KBM-7 (cell line): ENCODE measurements at places on chromosomes 11 and 22.

DNA sequence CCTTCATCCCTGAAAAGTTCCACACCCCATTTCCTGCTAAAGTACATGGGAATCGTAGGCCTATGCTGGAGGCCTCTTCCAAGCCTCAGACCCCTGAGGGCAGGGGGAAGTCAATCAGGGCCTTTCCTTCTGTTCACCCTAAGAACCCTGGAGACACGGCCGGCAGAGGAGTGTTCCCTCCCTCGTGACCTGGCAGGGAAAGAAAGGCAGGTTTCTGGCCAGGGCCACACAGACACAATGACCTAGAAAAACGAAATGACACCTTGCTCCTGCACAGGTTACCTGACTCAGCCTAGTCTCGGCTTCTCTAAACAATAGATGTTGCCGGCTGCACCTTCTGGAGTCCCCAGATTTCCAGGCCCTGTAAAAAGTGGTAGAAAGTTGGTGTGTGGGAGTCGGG, 60.6 kb upstream of the CADM1 start:
- no peak for DNase-seq

GRCh38 chr22:49905465-49905864, 12.8 kb downstream of the ALG12 start:
- DNase-seq = no peak

- DNase-seq = no peak
Observed at GRCh38 chr11:65953471-65953870, 8.1 kb upstream of the SART1 start.

DNA sequence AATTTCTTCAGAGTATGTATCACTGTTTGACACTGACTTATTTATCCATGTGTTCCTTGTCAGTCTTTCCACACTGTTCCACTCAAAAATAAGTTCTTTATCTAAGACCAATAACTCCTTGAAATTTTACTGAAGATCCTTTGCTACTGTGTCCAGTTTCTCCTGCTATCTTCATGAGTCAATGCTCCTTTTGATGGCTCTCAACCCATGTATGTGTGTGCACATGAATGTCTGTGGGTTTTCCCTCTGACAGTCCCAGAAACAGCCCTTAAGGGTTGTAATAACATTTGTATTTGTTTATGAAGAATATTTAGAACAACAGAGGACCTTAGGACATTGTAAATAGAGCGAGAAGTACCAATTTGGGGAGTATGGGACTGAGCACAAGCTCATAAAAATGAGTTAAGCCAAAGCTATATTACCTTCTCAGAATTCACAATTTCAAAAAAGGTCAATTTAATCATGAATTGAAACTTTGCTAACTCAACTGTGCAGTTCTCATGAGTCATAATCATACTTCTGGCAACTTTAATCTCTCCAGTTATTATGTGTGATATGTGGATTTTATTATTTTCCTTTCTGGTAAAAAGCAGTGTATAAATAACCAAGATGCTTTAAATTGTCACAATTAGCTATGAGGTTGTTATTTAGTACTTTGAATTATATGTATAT, 533.6 kb downstream of the CNTN5 start:
- DNase-seq = no peak

- DNase-seq = peak; percentile 94
Observed at GRCh38 chr11:35083431-35084238, 55.3 kb upstream of the CD44 start.

- DNase-seq = no peak
Observed at GRCh38 chr11:79236541-79236971, 204.3 kb downstream of the TENM4 start.
